ENCODE measurements at places on chromosomes 13 and 19.

GRCh38 chr13:45695198-45695730 lies 6.9 kb upstream of the CBY2 start:
- DNase-seq = no peak

- no peak for DNase-seq
Observed at GRCh38 chr19:6667114-6667627, 2.8 kb downstream of the TNFSF14 start.

DNA sequence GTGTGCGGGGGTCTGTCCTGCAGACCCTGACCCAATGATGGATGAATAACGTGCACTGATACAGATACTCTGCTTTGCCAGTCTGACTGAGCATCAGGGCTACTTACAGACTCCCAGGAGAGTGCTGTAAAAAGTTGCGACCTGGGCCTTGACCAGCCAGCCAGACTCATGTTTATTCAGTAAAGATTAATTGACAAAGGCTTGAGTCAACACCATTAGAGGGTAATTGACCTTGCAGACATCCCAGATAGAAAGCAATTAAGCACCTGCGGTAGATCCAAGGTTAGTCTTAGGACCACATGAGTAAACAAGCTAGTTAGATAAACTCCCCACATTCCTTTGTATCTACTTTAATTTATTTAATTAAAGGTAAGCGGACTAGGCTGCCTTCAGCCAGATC lies 10.4 kb downstream of the NUDT19 start:
- no peak for DNase-seq

DNA sequence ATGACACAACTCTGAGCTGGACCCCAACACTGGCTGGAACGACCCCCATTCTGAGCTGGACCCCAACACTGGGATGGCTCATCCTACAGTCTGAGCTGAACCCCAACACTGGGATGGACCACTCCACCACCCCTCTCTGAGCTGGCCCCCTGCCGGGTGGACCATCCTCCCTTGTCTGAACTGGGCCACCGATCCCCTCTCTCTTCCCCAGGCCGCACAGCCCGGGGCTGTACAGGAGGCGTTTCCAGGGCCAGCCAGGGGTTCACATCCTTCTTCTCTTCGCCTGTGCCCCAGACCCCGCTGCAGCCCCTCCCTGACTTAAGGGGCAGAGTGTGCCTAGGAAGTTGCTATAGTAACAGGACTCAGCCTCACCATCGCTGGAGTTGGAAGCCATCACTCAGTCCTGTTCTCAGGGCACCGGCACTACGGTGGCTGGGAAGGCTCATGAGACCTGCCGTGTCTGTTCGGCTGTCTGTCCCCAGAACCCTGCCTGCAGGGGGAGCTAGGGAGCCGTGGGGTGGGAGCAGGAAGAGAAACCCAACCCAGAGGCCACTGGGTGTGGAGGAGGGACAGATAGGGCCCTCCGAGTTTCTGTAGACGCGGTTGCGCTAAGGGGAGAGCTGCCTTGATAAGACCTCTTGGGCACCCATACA lies 3.7 kb downstream of the PRKACA start:
- no peak for DNase-seq

DNA sequence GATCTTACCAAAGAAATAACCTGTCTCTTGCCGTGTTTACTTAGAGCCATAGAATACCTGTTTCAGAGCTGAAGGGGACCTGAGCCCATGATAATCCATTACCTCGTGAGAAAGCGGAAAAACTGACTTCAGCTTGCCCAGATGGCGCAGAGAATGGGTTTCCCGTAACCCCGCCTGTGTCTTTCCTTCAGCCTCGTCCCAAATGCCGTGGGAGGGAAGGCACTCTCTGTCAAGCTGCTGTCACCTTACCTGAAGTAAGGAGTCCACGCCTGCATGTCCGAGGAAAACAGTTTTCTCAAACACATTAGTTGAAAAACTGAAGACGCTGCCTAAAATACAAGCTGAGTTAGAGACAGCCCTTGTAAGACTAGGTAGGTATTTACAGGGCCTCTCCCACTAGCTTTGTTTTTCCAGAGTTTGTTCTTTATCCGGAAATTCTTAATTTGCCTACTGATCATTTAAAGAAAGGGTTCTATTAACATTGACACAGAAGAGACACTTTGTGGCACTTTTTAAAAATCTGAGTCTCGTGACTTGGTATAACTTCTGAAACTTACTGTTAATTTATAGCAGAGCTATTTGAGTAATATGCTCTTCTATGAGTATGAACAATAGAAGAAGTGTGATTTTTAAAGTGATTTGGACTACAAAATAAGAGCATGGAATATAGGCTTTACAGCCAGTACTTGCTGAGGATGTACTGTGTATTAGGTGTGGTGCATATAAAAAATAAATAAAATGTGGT lies 1.3 kb upstream of the INTS6 start:
- peak; percentile 9 for DNase-seq

DNA sequence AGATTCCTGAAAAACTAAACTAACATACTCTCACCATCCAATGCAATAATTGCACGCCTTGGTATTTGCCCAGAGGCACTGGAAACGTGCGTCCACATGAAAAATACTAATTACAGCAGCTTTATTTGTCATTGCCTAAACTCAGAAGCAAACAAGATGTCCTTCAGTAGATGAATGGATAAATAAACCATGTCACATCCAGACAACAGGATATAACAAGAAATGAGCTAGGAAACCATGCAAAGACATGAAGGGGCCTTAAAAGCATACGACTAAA lies 25.0 kb downstream of the ELL start:
- no peak for DNase-seq

DNA sequence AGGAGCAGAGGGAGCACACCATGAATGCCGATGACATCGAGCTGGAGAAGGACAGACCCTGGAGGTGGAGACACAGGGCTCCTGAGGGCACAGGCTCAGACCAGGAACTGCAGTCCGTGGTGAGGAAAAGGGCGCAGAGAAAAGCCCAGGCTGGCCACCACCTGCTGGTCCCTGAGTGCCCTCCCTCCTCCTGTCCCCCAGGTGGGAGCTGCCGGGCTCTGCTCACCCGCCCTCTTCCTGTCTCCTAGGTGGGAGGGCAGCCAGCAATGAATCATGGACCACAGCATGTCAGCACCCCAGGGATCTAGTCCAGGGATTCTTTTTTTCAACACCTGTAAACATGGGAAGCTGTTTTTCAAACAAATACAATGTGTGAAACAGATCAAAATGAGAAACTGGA lies 94.6 kb upstream of the ARHGEF7 start:
- DNase-seq = no peak

GRCh38 chr19:4284176-4284958 lies 5.3 kb downstream of the SHD start:
- DNase-seq = no peak

GRCh38 chr19:41350735-41351338 lies 2.9 kb downstream of the TGFB1 start:
- DNase-seq = no peak

DNA sequence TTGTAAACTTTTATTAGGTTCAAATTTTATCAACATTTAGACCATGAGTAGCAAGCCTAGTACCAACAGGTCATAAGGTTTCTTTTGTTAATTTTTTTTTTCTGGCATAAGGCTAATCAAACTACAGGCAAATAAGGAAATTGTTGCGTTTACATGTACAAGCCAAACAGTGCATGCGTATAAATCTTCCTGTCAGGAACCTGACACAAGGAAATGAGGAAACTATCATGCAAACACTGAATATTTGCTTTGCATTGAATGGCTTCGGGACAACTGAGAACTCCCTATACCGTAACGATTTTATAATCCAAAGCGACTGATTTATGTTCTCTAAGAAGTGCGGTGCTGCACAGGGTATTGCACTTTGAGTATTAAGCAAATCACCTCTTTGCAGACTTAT lies 133.0 kb upstream of the TRPC4 start:
- no peak for DNase-seq

GRCh38 chr19:58361900-58362271 lies 665 bp downstream of the ZNF497 start:
- no peak for DNase-seq
